ENCODE measurements at places on chromosomes 6 and 20. TPM values are rescaled to one million over a fixed set of nuclear protein-coding genes. Genes with fewer than 3 reads are reported as not detected.

GRCh38 chr6:30418448-30418847, 70.9 kb upstream of the HLA-E start:
- DNase-seq: no peak

The RCAN2 gene
- 0.31 TPM for total RNA-seq

The MCUR1 gene
- 24.9 TPM for total RNA-seq

- no peak for DNase-seq
These were observed 95.3 kb downstream of the ATXN1 start for GRCh38 chr6:16665992-16666391.

- no peak for DNase-seq
These were observed 94.6 kb downstream of the EPB41L2 start for GRCh38 chr6:130968476-130968875.
